ENCODE measurements at places on chromosomes 3 and 15.
A peak's percentile ranks its signal among the peaks of the same experiment; 100 is the strongest.

GRCh38 chr15:47820057-47820746, 102.9 kb downstream of the SEMA6D start:
- no peak for DNase-seq

GRCh38 chr3:28845006-28845324, 435.9 kb upstream of the RBMS3 start:
- no peak for DNase-seq

DNA sequence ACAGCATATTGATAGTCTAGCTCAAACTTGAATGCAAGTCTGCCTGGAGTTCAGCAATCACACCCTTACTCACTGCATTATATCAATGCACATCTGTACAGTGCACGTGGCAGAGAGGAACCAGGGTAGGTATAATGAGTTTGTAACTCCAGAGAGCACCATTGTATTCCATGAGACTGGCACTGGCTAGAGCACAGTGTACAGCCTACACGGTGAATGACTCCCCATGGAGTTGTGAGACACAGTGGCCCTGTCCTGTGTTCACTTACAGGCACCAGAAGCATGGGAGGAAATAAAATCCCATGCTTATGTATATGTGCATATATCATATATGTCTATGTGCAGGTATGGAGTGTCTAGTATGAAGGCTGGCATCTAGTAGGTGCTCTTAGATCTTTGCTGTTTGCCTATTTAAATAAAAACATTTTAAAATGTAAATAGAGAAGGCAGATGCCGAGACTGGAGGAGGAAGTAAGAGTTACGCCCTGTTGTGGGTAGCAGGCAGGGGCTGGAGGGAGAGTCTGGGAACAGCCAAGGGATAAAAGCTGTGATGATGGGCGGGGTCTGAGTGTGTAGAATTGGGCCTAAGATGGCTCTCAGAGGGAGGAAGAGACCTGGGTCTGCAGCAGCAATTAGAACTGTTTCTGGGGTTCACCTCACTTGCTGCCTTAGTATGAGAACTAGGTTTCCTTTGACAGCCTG, 360.7 kb upstream of the ICE2 start:
- no peak for DNase-seq

DNA sequence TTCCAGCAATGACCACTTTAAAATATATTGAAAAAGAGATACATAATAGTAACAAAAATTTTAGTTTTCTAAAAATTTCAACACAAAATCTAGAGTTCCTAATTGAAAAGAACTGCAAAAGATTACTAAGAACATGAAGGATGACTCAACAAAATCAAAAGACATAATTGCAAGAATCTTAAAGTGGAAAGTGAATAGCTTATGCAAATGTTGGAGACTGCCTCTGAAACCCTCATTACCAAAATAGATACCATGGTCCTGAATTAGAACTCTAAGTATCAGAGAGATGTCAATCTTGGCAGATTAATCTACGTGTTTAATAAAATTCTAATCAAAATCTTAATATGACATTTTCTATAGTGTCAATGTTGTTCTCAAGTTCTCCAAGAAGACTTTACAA, 60.7 kb upstream of the SGO1 start:
- no peak for DNase-seq

GRCh38 chr15:74418575-74419338, 15.0 kb downstream of the SEMA7A start:
- DNase-seq = no peak

DNA sequence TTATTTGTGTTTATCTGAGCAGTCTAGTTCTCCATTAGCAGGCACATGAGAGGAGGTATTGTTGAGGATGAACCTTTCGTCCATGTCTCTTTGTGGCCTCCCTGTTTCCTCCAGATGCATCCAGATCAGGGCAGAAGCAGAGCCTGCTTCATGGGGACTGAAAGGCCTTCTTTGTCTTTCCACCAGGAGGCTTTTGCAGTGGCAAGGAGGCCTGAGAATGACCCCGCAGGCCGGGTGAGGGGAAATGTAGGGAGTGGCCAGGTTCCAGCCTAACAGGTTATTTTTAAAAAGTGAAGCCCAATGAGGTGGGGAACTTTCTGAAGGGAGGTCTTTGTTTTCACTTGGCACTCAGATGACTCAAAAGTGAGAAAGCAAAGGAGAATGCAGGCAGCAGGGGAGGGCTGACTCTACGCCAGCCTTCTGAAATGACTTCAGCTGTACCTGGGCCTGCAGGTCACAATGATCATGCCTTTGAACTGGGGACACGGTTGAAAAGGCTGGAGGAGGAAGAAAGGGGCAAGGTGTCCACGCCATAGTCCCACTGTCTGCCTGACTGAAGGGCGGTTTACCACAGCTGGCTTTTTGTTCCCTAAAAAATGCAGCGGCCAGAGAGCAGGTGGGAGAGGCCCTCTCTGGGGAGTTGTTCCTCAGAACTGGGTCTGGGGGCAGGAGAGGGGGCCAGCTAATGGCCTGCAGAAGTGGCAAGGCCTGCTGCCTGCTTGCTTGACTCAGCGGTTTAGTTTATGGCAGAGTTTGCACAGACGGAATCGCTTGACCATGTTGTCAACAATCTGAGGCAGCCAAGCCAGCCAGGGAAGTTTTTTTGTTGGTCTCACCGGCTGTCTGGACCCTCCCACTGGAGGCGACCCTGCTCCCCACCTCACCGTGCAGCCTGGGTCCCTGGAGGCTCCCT, 28.7 kb downstream of the CMTM7 start:
- no peak for DNase-seq

DNA sequence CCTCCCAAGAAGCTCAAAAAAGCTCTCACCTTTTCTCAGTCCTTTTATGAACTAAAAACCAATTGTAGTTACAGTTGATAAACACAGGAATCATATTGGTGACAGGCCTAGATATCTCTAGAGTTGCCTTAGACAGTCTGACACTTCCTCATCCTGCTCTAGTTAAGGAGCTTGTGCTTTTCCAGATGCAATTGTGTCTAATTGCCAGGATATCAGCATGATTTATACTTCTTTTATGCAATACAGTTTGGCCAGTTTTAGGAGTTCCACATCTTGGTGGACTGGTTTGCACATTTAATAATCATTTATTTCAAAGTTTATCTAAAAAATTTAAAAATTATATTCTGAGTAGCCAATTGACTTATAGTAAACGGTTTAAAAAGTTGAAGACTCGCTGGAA, 95.7 kb downstream of the DUT start:
- no peak for DNase-seq

DNA sequence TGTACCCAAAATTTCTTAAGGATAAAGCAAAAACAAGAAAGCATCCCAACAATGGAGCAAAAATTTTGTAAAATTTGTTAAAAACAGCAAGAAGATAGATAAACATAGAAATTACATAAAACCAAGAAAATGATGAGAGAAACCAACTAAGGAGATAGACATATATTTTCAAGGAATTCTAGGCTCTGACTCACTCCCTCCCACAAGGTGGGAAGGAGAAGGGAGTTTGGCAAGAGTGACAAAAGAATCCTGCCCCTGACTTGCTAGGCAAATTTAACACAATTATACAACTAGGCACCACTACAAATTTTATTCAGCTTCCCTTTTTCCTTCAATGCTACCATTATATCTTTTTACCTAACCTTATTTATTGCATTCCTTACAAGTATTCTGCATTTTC, 70.9 kb downstream of the MYO9A start:
- peak; percentile 51 for DNase-seq

DNA sequence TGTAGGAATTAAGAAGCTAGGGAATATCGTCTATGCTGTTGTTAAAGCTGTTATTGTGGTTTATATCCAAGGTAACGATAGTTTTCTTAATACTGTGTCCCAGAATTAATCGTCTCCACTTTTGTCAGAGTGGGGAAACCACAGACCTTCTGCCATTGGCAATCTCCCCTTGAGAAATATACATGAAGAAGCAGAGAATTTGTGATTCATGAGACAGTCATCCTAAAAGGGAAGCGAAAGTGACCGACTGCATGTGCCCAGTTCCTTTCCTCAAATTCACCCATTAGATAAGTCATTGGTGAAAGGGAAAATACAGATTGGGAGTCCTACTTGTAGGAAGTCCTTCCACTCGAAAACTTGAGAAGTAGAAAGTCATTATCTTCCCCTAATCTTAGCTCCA, 26.6 kb downstream of the DIPK2A start:
- DNase-seq = no peak

DNA sequence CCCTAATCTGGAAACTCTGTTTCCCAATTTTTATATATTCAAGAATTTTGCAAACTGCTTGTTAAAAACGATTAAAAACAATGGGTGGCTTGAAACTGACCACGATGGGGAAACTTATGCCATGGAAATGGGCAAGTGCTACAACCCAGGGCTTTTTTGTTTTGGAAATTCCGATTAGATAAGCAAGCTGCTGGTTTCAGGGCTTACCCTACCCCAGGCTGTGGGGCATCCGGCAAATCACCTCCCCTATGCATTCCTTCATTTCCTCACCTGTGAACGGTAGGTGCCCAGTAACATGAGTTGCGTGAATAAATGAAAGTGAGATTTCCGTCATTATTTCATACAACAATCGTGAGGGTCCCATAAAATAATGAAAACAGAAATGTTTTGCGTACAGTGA, 34.3 kb downstream of the ST6GAL1 start:
- DNase-seq = no peak

DNA sequence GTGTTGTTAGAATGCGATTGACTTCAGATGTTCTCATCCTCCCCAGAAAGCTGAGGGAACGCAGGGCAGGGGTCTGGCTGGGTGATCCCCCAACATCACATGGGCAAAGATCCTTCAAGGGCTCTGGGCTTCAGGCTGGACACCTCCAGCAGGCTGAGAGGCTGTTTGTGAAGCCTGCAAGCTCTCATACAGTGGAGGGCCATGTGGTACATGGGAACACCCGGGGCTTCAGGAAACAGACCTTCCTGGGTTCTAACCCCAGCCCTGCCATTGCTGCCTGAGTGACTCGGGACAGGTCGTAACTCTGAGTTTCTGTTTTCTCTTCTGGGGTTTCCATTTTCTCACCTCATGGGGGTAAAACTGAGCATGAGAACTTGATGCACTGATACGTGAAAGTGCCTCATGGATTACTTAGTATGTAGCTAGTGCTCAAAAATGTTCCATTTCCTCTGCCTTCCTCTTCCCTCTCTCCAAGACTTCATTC, 81.2 kb downstream of the TLE3 start:
- no peak for DNase-seq

- no peak for DNase-seq
These were observed 823.0 kb upstream of the NECTIN3 start for GRCh38 chr3:110248666-110249065.

GRCh38 chr3:59313365-59313764, 263.5 kb upstream of the CFAP20DC start:
- DNase-seq = no peak

DNA sequence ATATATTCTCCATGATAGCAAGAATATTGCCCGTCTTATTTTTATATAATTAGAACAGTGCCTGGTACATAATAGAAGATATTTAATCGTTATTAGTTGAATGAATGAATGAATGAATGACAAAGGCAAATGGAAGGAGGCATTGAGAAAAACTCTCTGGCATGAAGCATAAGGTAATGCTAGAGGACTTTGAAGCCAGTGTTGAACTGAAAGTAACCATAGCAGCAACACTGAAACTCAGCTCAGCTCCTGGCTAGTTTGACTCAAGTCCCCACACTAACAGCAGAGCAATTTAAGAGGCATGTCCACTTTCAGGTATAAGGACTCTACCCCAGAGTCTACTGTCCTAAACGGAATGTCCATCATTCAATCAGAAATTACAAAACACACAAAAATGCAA, 227.0 kb downstream of the CPNE4 start:
- no peak for DNase-seq

DNA sequence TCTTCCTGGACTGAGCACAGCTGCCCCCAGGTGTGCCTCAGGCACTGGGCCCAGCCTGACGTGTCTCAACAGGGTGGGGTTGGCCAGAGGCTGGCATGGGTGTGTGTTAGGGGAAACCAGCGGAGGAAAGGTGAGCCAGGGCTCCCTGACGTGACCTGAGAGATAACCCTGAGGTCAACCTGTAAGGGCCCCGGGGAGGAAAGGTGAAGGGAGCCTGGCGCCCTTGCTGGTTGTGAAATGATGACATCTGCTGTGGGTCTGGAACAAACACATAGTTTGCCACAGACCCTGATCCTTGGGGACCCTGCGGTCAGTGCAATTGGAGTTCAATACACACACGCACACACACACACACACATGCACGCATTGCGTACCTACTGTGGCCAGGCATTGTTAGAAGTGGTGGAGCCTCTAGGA, 100.2 kb upstream of the TLE3 start:
- DNase-seq = no peak

- DNase-seq = no peak
These were observed 117.5 kb downstream of the EEFSEC start for GRCh38 chr3:128270559-128271492.

DNA sequence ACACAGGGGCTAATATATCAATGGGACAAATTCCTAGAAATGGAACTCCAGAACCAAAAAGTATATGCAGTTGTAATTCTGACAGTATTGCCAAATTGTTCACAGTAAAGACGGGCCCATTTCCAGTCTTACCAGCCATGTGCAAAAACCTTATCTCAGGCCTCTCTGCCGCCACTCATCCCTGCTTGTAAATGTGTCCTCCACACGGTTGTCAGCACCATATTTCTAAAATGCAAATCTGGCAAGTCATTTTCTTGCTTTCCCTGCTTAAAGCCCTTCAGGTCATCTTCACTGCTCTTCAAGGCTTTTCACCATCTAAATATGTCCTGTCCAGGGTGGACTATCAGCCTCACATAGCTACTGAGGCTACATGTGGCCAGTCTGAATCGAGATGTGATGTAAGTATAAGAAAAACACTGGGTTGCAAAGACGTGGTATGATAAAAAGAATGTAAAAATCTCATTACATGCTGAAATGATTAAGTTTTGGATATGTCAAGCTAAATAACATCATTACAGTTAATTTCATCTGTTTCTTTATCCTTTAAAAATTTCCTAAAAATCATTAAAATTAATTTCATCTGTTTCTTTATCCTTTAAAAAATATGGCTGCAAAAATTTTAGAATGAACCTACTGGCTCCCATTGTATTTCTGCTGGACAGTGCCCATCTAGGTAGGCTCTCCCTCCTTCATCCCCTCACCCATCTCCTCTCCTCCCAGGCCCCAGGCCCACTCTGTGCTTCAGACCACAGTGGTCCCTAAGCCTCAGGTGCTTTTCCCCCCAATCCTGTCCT, 980 bp downstream of the PARP9 start:
- DNase-seq = no peak

DNA sequence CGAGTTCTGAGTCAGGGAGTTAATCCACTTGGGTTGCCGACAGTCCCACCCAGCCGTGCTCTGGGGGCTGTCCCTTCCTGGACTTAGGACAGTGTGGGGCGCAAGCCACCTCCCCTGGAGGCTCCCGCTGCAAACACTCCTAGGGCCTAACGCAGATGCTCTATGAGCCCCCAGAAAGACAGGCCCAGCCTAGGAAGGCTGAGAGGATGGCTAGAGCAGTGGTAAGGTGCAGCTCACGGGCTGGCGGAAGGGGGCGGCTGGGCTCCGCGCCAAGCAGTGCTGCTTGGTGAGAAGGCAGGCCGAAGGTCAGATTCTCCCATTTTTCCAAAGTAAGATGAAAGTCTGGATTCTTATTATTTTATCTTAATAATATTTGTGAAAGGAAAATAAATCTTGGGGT, 84.6 kb upstream of the ALDH1L1 start:
- DNase-seq = no peak

GRCh38 chr3:64331605-64332004, 106.3 kb upstream of the PRICKLE2 start:
- no peak for DNase-seq

GRCh38 chr3:3192286-3192675, 12.8 kb upstream of the CRBN start:
- no peak for DNase-seq

GRCh38 chr3:51845129-51845528, 16.3 kb upstream of the IQCF2 start:
- DNase-seq = no peak

- peak; percentile 33 for DNase-seq
These were observed 640 bp downstream of the MB21D2 start for GRCh38 chr3:192917028-192917403.

GRCh38 chr3:195247086-195247862, 23.7 kb downstream of the XXYLT1 start:
- DNase-seq = no peak

All from caudate nucleus (tissue), 63 donors.